Mesangial cell (primary cell): ENCODE measurements at places on chromosomes 13 and 19. TPM values are rescaled to one million over a fixed set of nuclear protein-coding genes. Genes with fewer than 3 reads are reported as not detected.

ZNF100 gene
- 1.5 and 4.2 TPM in 2 replicates for total RNA-seq

CD33 gene
- total RNA-seq, result not detected in 2 replicates

CCL25 gene
- total RNA-seq, result not detected in 2 replicates

QPCTL gene
- 22.2 and 29.7 TPM in 2 replicates for total RNA-seq

KLF1 gene
- total RNA-seq, result not detected in 2 replicates

ZNF439 gene
- 1.0 and 1.6 TPM in 2 replicates for total RNA-seq

NLRP11 gene
- not detected in 2 replicates for total RNA-seq

ZNF260 gene
- 5.9 and 7.0 TPM in 2 replicates for total RNA-seq

BST2 gene
- total RNA-seq, result 12.2 and 95.2 TPM in 2 replicates

DHDH gene
- total RNA-seq, result 0.33 TPM in 1 of 2 replicates, not detected in the other

CEACAM20 gene
- not detected in 2 replicates for total RNA-seq

OR7D2 gene
- 0.51 TPM in 1 of 2 replicates, not detected in the other for total RNA-seq

FXYD3 gene
- total RNA-seq, result not detected in 2 replicates

ZNF700 gene
- total RNA-seq, result 2.9 and 4.6 TPM in 2 replicates

ZNF569 gene
- 4.7 and 7.6 TPM in 2 replicates for total RNA-seq

GFY gene
- total RNA-seq, result not detected in 2 replicates

ZNF573 gene
- 1.1 and 3.2 TPM in 2 replicates for total RNA-seq

PSG4 gene
- total RNA-seq, result 0.16 TPM in 1 of 2 replicates, not detected in the other

NLRP9 gene
- total RNA-seq, result not detected in 2 replicates

NPAS1 gene
- 0.16 and 1.0 TPM in 2 replicates for total RNA-seq

PSMD8 gene
- total RNA-seq, result 403 and 452 TPM in 2 replicates

ZNF610 gene
- 0.65 and 2.2 TPM in 2 replicates for total RNA-seq

CCNA1 gene
- 0.38 and 1.3 TPM in 2 replicates for total RNA-seq

ERFL gene
- not detected in 2 replicates for total RNA-seq

PSG11 gene
- total RNA-seq, result not detected in 2 replicates

LRRC8E gene
- 12.9 and 24.2 TPM in 2 replicates for total RNA-seq

PRSS57 gene
- total RNA-seq, result not detected in 2 replicates

ZNF132 gene
- 2.3 and 3.3 TPM in 2 replicates for total RNA-seq

MAST1 gene
- 0.49 and 1.0 TPM in 2 replicates for total RNA-seq

ZNF816 gene
- 6.1 and 6.5 TPM in 2 replicates for total RNA-seq

ZNF324B gene
- total RNA-seq, result 3.9 and 7.1 TPM in 2 replicates

NCAN gene
- not detected in 2 replicates for total RNA-seq

FUT1 gene
- 0.98 and 2.2 TPM in 2 replicates for total RNA-seq
